Jurkat, Clone E6-1 (cell line): ENCODE measurements at places on chromosomes 5 and 9.

- DNase-seq, result no peak
These were observed 1.8 kb downstream of the SEMA5A start for GRCh38 chr5:9544056-9544455.

DNA sequence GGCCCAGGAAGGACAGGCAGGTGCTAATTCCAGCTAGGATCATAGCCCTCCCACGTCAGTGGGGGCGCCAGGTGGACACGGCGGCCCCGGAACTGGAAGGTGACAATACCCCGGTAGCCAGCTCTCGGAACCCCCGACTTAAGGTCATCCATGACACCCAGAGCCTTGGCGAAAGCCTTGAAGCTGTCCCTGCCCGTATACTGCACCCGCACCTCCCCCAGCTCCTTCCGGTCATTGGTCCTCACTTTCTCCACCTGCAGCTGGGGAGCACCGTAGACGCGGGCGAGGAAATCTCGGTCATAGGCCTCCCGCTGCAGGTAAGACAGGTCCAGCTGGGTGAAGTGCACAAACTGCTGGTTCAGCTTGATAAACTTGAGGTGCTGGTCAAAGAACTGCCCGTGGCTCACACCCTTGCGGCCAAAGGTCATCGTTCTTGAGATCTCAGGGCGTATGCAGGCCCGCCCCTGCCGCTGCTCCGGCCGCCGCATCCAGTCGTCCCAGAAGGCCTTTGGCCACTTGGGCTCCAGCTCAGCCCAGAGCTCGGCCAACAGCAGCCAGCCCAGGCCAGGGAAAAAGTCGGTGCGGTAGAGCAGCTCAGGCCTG lies 10.9 kb downstream of the MGAT1 start:
- DNase-seq, result no peak

GRCh38 chr5:71615809-71616208 lies 28.7 kb downstream of the MCCC2 start:
- no peak for DNase-seq

DNA sequence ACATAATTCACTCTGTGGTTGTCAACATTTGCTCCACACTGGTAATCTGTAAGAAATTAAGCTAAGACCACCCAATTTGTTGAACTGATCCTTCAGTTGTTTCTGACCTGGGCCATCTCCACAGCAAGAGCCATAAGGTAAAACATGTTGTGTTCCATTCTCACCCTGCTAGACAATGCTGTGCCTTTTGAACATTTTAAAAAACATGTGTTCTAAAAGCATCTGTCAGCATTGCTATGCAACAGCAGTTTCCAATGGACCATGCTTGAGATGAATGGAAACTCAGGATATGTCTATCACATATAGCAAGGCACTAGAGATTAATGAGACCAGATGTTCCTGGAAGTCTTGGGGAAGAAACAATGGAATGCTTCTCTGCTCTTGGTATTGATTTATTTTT lies 455.1 kb upstream of the RGMB start:
- no peak for DNase-seq

DNA sequence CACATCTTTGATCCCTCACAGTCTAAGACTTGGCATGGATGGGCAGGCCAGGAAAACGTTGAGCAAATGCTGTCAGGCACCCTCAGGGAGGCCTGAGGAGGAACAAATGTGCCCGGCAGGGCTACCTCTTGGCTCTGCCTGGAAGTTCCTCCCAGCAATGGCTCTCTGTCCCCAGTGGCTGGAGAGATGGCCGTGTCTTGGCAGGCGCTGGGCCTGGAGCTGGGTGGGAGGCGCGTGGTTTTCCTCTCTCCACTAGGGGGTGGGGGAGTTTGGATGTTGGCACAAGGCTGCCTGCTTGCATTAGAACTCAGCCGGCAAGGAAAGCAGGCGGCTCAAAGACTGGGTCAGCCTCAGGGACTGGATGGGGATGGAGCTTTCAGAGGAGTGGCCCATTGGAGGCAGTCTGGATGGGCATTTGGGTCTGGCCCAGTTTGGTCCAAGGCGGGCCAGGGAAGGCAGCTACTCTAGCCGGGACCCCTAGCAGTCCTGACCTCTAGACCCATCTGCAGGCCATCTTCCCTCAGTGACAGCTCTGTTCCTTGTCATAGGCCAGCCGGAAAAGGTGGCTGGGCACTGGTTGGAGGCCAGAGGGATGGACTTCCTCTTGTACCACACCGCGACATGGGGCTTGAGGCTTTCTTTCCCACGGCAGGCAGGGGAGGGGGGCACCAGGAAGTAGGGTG lies 68.2 kb upstream of the STC2 start:
- DNase-seq, result peak; percentile 3

DNA sequence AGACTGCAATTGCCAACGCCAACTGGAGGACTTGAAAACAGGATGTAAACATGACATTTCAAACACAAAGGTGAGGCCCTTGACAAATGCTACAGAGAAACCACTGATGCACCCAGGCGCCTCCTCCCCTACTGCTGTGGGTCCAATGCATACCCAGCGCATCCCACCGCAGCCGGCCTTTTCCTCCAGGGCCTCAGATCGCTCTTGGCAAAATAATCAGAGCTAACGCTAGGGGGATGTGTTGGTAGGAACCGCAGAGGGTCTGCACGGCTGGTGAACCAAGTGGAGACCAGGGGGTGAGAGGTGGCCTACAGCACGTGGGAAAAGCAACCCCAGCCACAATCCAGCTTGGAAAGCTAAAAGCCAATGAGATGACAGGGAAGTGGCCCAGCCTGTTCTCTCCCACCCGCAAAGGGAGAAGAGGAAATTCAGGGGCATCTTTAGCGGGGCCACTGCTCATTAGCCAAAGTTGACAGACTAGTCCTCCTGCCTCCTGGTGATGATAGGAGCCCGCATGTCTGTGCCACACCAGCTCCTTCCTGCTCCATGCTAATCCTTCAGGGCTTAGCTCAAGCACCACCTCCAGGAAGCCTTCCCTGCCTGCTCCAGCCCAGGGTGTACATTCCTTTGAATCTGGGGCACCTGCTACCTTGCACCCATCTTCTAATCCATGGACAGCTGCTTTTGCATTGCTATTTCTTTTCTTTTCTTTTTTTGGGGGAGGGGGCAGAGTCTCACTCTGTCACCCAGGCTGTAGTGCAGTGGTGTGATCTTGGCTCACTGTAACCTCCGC lies 5.9 kb downstream of the FAM163B start:
- no peak for DNase-seq

- DNase-seq, result no peak
These were observed 251.7 kb upstream of the TYRP1 start for GRCh38 chr9:12441506-12441905.

- DNase-seq, result no peak
These were observed 105.2 kb upstream of the RAI14 start for GRCh38 chr5:34550964-34551363.

DNA sequence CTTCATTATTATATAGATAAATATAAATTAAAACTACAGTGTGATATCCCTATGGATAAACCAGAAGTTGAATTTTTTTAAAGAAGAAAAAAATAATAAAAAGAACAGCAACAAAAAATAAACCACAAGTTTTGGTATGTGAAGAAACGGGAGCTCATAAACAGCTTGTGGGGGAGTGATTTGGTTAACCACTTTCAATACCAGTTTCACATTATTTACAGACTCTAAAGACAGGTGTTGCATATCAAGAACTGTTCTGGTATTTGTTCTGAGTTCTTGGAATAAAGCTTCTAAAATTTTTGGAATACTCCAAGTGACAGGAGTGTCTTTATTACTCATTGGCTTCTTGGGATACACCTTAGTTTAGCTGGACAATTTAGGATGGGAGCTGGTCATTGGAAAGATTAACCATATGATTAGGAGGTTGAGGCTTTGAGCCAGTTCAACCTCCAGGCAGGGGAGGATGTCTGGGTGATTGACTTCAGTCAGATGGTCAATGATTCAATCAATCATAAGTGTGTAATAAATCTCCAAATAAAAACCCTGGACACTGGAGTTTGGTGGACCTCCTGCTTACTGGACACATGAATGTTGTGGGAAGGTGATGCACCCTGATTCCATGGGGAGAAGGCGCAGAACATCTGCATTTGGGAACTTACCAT lies 2223.1 kb upstream of the C9orf72 start:
- DNase-seq, result no peak

DNA sequence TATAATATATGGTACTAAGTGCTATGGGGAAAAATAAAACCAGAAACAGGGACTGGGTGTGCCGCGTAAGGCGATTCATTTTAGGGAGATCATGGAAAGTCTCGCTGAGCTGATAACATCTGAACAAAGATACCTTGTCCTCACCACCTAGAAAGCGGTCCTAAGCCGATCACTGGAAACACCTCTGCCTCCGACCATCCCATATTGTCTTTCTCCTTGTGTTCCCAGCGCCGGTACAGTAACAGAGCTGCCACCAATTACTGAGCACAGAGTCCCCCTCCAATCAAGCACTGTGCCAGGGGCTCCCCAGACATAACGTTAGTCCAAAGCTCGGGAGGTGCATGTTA lies 704 bp downstream of the CCDC112 start:
- DNase-seq, result no peak
